Stimulated activated CD8-positive, alpha-beta memory T cell treated with anti-CD3 and anti-CD28 coated beads, Interleukin-7, amount 100 ng/mL, for 1 hour (primary cell): ENCODE measurements at places on chromosomes 13 and 19.

- DNase-seq = no peak
Measured at GRCh38 chr19:33957804-33958203, 161.1 kb downstream of the KCTD15 start.

- DNase-seq = no peak
Measured at GRCh38 chr13:35884211-35884760, 246.9 kb downstream of the DCLK1 start.

GRCh38 chr13:110294146-110294545, 12.8 kb downstream of the COL4A1 start:
- DNase-seq = no peak

DNA sequence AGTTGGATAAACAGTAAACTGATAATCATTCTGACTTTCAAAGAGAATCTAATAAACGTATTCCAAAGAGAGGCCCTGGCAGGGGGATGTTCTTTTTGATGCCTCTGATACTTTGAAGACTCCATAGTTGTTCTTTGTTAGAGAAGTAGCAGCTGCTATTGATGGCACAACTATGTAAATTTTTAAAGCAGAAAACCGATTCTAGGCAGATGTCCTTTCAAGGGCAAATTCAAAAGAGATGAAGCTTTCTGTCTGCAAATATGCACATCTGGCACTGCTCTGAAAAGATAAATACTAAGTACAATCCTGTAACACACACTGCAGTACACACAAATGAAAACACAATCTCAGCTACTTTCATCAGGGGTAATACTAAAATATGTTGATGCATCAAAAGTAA, 250.1 kb downstream of the VWA8 start:
- DNase-seq = no peak

DNA sequence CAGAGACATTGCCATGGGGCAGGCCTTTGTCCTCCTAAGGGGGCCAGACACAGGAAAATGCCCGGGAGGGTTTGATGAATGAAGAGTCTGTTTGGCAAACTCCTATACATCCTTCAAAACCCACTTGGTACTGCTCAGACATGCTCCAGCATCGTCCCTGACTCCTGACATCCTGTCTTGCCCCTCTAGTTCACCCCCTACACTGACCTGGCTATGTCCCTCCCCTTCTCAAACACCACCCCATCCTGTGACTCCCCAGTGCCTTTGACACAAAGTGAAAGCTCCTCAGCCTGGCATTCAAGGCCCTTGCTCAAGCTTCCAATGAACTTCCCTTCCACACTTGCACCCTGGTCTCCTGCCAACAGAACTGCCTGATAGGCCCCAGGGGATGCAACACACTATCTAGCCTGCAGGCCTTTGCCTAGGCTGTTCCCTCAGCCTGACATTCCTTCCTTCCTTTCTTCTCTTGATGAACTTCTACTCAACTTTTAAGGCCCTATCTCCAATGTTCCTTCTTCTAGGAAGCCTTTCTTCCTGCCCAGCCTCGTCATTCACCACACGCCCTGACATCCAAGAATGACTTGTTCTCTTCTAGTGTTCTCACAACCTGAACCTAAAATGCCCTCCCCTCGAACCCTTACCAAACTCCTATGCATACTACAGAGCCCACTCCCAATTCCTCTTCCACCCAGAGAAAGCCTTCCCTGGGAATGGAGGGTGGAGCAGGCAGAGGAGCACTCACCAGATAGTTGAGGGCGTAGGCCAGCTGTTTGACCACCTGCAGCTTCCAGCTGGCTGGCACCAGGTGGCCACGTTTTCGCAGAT, 12.4 kb downstream of the JAK3 start:
- DNase-seq = no peak

DNA sequence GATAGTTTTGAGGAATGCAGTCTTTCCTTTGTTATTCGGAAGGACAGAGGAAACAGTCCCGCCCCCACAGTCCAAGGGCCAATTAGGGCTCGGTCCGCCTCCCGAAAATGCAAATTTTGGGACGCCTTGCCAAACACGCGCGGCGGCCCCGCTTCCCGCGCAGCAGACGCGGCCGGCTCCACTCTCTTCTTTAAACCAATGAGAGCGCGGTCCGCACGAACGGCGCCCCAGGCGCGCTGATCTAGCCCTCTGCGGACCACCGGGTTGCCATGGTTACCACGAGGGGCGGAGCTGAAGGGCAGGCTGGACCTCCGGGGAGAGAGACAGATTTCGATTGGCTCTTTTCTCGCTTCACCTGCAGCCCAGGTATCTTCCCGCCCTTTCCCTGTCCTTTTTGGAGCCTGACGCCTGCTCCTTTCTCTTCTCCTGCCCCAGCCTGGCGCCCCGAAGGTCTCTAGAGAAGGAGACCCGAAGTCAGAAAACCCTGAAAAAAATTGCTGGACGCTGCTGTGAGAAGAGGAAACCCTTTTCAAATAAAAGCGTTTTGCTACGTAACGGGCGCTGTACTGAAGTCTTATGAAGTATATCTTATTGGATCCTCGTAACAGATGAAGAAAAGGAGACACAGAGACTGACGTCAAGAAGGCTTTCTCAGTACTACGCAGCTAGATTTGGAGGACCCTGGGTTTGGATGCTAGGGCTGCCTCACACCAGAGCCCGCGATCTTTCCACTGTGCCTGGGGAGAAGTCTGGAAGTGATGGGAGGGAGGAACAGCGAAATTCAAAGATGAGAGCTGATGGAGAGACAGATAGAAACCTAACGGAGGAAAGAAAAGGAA, 2.0 kb downstream of the PTH2 start:
- DNase-seq = no peak

DNA sequence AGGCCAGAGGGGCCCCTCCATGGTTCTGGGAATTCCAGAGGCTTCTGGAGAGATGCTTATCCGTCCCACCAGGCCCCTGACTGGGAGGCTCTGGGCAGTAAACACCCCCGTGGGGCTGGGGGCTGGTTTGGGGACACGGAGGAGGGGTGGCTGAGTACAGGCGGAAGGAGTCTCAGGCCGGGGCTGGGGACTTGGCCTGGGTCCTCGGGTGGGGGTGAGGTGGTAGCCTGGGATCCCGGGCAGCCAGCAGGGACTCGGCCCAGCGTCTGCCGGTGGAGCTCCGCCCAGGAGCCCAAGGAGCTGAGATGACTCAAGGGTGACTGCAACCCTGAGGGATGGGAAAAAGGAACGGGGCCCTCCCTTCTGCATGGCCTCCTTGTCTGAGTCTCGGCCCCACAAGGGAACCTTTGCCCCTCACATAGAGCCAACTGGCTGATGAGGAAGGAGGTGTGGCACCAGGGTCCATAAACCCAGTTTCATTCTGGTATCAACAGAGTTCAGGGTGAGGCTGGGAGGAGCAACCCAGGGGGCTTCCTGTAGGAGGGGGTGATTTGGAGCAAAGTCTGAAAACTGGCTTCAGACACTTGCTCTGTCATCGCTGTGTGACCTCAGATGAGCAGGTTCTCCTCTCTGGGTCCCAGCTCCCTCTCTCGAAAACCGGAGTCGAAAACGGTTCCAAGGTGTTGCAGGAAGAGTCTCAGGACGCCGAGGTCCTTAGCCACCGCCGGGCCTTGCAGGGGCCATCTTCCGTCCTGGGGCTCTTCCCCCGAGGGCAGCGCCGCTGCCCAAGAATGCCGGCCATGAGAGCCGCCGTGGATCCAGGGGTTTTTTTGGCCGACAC, 809 bp downstream of the MISP start:
- DNase-seq = no peak

DNA sequence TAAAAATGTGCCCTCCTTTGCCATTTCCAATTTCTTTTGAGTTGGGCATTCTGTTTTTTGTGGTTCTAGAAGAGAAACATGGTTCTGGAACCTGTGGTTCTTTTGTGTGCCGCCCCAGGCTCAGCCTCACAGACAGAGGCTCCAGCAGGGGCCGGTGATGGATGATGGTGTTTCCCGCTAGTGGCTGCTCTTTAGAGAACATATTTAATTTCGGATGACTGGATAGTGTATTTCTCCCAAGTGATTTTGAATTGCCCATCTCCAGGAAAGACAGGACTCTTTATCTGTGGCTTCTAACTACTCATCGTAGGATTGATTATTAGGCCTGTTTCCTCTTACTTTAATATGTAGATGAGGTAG, 75.2 kb downstream of the KL start:
- no peak for DNase-seq

GRCh38 chr19:17281391-17282304, at the start of gene ANKLE1:
TSS of gene ANKLE1 (plus strand) at chr19:17281901. CDS start at chr19:17281921, 20 bp downstream.
- no peak for DNase-seq

DNA sequence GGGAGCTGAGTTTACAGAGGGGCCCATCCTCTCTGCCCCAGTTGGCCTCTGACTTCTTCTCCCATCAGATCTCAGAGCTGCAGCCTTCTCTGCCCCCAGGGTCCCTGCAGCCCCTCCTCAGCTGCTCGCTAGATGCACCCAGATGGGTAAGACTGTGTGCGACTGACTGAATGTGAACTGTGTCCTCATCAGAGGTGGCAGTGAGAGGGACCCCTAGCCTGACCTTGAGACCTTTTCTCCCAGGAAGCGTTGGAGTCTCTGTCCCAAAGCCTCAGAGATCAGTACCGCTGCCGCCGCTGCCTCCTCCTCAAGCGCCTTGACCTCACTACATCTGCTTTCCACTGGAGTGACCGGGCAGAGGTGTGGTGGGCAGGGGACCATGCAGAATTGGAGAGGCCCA, 2.4 kb downstream of the FAM98C start:
- DNase-seq = no peak

DNA sequence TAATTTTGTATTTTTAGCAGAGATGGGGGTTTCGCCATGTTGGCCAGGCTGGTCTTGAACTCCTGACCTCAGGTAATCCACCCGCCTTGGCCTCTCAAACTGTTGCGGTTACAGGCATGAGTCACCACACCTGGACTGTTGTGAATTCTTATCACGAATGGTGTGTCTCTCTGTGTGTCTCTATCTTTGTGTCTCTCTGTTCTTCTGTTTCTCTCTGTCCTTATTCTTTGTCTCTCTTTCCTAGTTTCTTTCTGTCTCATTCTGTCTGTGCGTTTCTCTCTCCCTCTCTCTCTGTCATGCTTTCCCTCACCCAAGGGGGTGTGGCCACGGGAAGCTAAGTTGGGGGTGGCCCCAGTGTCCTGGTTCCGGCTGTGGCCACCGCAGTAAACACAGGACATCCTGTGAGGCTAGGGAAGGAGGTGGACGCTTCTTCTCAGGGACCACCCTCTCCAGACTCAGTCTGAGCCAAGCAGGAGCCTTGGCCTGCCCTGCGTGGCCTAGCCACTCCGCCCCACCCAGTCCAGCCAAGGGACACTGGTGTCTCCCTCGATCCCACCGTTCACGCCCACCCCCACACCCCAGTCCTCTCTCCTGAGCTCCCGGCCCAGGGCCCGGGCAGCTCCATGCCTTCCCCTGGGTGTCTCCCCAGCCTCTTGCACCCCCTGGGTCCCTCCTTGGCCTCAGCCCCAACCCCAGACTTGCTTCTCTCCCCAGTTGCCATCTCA, 3.9 kb upstream of the PRX start:
- DNase-seq = no peak

DNA sequence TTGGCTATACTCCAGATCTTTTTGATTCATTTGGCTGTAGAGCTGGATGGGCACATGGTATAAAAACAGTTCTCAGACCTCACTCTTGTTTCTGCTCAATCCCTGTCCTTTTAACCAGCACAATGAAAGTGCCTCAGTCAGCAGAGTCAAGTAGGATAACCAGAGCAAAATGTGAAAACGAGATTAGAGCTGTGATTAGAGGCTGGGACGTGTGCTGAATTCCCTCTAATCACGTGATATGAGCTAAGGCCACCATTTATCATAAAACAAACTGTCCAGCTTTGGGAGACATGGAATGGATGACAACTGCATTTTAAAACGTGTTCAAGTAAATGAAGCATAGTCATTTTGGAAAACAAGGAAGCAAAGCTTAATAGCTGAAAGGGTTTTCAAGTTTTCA, 54.1 kb downstream of the GJA3 start:
- no peak for DNase-seq

DNA sequence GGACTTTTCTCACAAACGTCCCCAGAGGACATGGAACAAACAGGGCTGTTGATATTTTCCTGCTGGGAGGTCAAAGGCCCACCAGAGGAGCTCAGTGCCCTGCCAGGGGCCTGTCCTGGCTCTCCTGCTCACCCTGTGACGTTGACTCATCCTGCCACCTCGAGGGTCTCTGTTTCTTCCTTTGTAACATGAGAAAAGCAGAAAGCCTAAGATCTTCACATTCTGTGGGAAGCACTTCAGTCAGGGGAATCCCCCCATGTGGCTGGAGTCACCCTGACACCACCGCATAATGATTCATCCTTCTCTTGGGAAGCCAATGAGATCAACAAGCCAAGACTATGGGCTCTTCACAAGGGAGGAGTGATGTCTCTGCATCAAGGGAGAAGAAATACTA, 147.9 kb downstream of the KATNAL1 start:
- DNase-seq = no peak

GRCh38 chr13:28636677-28637317, 22.1 kb upstream of the POMP start:
- DNase-seq = no peak

GRCh38 chr13:99959540-99960230, 11.9 kb downstream of the ZIC5 start:
- DNase-seq = no peak

GRCh38 chr13:110448677-110449076, 112.8 kb downstream of the RAB20 start:
- no peak for DNase-seq

GRCh38 chr13:30051531-30052060, 201.2 kb upstream of the UBL3 start:
- no peak for DNase-seq

DNA sequence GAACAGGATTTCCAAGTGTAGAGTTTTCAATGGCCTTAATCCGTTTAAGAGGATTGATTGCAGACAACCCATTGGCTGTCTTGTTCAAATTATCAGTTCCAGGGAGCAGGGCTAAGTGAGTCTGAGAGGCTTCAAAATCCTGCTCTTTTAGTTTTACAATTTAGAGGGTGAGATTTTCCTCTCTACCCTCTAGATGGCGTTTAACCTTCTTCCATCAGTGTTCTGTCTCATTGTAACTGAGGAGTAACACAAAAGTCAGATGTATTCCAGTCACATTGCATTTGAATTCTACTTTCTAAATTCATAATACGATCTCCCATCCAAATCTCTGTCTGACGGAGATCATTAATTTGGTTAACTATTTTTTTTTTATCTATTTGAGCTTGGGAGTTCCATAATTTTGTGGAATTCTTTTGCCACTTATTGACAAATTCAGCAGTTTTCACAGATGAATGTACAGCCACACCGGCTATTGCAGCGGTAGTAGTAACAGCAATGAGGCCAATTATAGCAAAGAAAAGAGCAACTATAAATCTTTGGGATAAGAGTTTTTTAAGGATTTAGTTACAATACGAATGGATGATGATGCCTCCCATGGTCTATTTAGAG, 7.8 kb upstream of the C19orf84 start:
- DNase-seq = no peak

DNA sequence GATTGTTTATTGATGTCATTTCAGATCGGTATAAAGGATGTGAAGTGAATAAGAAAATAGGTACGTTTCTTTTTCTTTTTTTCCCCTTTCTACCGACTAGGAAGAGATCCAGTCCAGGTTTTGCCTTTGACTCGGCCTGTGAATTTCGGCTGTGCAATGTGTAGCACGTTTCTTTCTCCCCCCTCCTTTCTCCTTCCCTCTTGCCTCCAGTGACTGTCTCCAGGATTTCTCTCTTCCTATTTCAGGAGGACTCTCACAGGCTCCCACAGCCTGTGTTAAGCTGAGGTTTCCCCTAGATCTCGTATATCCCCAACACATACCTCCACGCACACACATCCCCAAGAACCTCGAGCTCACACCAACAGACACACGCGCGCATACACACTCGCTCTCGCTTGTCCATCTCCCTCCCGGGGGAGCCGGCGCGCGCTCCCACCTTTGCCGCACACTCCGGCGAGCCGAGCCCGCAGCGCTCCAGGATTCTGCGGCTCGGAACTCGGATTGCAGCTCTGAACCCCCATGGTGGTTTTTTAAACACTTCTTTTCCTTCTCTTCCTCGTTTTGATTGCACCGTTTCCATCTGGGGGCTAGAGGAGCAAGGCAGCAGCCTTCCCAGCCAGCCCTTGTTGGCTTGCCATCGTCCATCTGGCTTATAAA, at the start of gene GPC6:
Gene GPC6, plus strand, starts transcription at position 185 of the 657 bp plus-strand sequence.
- DNase-seq = no peak
